EL (cell line): ENCODE measurements at places on chromosomes 5 and 9.

- peak; percentile 64 for DNase-seq
These were observed 5.0 kb downstream of the EBF1 start for GRCh38 chr5:159094745-159095144.

- DNase-seq = no peak
These were observed 2022.9 kb upstream of the CDH6 start for GRCh38 chr5:29170599-29170998.

DNA sequence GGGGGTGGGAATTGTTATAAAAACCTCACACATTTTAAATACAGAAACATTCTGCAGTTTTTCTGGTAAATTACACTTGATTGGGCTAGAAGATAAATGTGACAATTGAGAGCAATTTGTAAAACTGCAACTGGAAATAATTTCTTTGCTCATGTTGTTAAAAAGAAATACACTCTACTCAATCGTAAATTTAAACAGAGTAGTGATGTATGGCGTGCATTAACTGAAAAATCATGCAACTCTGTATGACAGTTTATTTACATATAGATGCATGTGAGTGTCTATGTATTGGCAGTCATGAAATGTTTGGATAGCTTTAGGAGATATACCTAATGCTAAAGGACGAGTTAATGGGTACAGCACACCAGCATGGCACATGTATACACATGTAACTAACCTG lies 554.9 kb downstream of the PRELID2 start:
- DNase-seq = no peak

GRCh38 chr5:164188733-164189148 lies 683.3 kb downstream of the MAT2B start:
- no peak for DNase-seq

- no peak for DNase-seq
These were observed 116.0 kb downstream of the TRPM3 start for GRCh38 chr9:71005456-71005855.

DNA sequence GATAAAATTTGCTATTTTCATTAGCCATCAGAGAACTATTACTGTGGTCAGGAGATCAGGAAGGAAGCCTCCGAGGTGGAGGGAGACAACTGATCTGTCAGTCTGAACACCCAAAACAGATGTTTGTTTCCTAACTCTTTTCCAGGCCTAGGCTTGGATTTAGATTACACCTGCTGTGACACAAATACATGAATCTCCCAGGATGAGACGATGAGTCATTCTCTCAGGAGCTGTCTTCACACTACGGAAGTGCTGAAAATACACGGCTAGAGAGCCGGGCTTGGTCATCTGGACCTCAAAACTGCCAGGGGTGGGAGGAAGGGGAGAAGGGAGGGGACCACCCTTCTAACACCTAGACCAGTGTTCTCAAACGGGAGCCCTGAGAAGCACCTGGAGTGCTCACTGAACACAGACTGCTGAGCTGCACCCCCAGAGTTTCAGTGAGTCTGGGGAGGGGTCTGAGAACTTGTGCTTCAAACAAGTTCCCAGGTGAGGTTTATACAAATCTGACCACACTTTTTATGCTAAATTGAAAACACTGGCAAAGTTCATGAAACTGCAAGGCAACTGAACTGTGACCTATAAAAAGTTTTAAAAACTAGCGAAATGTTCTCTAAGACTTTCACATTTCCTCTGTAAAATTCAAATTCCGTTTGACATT lies 80.3 kb upstream of the EQTN start:
- no peak for DNase-seq

DNA sequence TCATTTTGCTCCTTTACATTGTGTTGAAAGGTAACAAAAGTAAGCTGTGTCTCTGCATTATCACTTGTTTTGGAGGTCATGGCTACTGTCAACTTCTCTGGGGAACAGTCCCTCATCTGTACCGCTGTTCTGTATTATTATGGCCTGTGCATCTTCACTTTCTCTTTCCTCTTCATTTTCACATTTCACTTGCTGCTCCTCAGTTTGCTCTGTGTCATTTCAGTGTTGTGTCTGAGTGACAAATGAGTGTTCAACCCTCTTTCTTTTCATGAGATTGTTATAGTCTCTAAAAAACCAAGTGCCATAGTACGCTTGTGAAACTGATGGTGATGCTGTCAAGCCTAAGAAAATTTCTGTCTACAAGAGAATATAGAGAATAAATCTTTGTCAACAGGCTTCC lies 122.0 kb upstream of the FER start:
- no peak for DNase-seq

GRCh38 chr5:40235471-40236400 lies 444.0 kb upstream of the PTGER4 start:
- DNase-seq = no peak

- DNase-seq = no peak
These were observed 86.2 kb upstream of the RETREG1 start for GRCh38 chr5:16702964-16703363.

DNA sequence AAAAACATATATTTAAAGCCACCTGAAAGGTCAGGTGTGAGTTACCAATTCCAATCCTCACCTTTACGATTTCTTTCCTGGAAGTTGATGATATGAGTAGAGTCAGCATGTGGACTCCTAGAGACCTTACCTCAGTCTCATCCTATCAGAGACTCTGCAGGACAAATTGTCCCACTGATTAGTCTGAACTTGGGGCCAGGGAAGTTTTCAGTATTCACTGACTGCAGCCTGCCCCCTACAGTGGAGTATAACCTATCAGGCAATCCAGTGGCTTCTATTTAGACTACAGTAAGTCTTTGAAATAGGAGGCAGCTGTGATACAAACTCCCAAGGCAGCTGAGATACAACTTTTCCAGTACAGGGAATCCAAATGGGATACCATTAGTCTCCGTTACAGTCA lies 449.4 kb upstream of the CDH10 start:
- no peak for DNase-seq
